Urothelium cell line (cell line): ENCODE measurements at places on chromosomes 7 and 10.

- DNase-seq = no peak
Measured at GRCh38 chr7:1567049-1567771, 2.6 kb downstream of the PSMG3 start.

DNA sequence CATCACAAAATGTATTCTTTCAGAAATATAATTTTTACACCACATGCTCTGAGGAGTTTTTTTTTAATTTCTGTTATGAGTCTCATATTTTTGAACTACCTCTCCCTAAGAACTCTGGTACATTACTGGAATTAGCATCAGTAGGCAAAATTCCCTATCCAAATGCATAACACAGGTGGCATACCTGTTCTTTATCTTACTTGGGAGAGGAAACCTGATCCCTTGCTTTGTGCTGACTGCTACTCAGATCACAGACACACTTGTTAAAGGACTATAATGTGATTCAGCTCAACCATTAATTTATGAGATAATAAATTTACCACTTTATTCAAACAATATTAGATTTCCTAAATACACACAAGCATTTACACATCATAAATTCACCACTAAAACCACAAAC, 617.2 kb downstream of the GRM8 start:
- DNase-seq = no peak

DNA sequence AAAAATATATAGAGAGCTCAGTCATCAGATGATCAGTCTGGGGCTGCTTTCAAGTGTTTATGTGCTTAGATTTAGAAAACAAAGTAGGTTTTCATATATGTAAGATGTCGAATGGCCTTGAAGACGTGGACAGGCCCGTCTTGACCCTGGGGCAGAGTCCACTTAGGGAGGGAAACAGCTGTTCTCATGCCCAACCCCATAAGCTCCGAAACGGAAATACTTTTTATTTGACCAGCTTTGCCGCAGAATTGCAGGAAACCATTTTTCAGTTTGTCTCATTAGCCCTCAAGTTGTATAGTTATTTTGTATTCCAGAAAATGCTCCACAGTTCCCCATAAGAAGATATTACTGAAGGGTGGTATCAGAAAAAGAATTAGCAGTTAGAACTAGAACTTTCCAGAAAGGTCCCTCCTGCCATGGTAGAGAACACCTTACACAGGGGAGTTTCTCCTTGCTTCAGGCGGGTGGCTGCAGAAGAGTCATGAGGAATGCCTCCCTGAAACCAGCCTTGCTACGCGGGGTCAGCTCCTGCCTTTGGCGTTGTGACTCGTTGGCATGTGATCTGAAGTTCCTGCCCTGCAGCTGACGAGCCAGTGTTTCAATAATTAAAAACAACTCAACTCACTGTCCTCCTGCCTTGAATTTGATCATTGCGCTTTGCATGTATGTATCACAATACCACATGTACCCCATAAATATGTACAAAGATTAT, 192.7 kb downstream of the CELF2 start:
- no peak for DNase-seq

GRCh38 chr7:51027106-51027934, 244.6 kb upstream of the GRB10 start:
- DNase-seq = no peak

GRCh38 chr7:84102213-84102612, 92.4 kb downstream of the SEMA3A start:
- DNase-seq = no peak

GRCh38 chr10:9230625-9231024, 1176.1 kb downstream of the GATA3 start:
- DNase-seq = no peak

DNA sequence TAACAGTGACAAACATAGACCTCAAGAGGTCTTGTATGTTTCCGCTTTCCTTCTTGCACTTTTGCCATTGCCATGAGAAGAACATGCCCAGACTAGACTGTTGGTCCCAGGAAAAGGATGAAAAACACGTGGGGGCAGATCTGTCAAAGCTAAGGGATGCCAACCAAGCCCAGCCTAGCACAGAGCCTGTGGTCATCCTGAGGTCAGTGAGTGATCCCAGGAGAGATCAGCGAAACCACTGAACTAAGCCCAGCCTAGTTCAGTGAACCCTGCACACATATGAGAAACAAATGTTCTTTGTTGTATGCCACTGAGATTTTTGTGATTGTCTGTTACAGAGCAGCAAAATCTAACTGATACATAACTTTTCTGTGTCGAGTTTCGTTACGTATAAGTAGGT, 718.8 kb downstream of the MAGI2 start:
- peak; percentile 40 for DNase-seq

GRCh38 chr10:34908481-34908880, 93.4 kb upstream of the PARD3 start:
- no peak for DNase-seq

DNA sequence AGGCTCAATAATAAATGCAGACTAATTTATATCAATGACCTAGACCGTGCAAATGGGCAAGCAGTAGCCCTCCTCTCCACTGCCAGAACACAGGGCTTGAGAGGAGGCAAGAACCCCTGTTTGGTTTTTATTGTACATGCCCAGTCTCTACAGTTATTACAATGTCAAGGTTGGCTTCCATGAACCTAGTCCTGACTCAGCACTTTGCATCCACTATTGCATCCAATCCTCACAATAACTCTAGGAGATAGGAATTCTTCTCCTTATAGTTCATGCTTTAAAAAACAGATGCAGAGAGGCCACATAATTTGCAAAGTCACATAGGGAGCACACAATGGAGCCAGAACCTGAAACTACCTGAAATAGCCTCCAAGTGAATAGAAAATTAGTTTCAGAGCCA, 7.0 kb upstream of the COL13A1 start:
- DNase-seq = no peak

DNA sequence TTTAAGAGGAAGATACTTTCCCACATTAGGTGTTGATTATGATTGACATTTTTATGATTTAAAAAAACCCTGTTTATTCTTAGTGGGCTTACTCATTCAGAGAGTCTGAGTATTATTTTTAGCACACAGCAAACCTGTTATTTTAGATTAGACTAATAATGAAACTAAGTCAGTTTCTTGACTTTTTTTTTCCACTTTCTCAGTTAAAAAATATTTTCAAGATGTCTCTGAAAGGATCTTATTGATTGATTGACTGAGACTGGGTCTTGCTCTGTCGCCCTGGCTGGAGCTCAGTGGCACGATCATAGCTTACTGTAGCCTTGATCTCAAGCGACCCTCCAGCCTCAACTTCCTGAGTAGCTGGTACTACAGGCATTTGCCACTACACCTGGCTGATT, 20.4 kb upstream of the INPP5F start:
- no peak for DNase-seq

DNA sequence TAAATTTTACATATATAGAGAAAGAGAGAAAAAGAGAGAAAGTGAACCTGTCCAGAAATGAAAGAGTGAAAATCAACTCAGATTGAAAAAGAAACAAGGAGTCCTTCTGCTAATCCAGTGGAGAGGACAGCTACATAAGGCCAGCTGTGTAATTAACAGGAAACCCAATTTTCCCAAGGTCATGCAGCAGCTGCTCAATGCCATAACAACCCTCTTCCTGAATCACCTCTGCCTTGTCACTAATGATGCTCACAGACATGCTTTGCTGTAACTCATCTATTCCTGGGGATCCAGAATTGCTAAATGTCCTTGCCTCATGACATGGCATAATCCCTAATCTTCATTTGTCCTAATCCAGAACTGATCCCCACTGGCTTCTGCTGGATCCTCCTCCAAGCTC, 288.6 kb downstream of the NEBL start:
- no peak for DNase-seq

DNA sequence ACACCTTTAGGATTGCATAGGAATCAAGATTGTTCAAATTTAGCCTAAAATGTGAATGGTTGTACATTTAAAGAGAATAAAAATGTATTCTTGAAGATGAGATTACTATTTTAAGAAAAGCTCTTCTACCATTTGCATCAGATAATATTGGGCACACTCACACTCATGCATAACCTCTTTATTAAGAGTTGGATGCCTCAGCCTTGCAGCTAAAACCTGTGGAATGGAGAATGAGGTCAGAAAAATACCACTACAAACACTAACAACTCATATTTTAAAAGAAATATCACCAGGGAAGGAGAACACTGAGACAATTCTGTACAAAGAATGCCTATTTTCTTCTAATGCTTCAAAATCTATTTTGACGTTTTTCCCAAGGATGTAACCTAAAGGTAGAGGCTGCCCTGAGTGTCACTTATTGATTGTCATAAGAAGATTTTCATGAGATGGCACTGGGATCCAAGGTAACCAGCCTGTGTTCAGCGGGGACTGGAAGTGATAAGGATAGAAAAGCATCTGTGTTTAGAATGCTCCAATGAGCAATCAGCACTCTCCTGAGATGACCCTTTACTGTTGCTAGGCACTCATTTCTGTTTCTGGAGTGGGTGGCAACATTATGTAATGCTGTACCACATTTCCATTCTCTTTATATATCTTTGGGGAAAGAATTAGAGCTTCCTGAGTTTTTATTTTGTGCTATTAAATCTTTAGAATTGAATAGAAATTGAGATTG, 26.6 kb downstream of the REEP3 start:
- DNase-seq = no peak

DNA sequence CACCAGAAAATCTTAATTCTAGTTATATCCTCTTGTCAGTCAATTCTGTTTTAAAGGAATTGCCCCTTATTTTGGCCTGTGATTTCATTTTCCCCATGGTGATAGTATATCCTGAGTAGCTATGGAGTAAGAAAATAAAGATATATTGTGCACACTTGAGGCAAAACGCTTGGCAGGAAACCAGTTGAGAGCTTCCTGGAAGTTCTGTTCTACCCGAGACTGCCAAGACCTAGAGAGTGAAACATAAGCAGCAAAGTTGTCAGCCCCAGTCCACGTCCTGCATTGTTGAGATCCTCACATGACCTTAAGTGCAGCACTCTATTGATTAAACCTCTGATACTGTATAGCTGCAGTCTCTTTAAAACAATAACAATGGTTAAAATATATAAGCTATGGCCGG, 235.2 kb downstream of the CDC14C start:
- no peak for DNase-seq

- DNase-seq = peak; percentile 48
Measured at GRCh38 chr7:24052572-24053260, 231.3 kb upstream of the NPY start.

- no peak for DNase-seq
Measured at GRCh38 chr7:104927055-104927454, 87.0 kb upstream of the KMT2E start.

- DNase-seq = no peak
Measured at GRCh38 chr7:66409493-66409892, 204.4 kb downstream of the TPST1 start.

DNA sequence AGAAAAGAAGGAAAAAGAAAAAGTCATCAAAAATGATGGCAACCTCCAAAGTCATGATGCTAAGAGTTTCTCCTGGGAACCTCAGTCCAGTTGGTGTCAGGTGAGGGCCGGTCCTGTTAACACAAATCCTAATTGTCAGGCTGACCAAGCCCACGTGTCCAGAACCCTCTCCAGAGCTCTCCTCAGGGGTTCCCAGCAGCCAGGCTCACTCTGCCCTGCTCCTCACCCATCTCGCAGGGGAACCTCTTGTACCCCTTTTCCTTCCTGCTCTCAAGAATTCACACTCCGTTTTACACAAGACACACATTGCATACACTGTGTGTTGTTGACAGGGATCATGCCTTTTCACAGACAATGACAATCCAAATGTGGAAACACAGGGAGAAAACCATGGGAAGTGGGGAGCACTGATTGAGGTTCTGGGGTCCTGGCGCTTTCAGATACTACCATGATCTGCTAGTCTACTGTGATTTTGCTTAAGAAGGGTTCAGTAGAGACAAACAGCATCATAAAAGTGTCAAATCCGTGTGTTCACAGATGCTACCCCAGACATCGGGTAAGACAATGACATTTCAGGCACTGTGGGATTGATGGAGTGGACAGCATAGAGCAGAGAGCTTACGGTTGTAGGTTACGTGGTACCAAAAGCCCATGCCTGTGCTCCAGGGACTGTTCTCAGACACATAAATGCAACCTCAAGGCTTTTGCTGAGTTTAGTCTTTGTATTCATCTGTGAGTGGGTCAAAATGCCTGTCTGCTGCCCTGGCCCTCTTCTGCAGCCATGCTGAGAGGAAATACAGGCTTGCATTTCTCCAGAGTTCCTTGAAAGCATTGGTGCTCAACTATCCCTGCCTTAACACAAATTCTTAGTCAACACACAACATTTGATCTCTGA, 16.0 kb downstream of the IL2RA start:
- DNase-seq = no peak

GRCh38 chr7:42024537-42024936, 212.5 kb downstream of the GLI3 start:
- no peak for DNase-seq

DNA sequence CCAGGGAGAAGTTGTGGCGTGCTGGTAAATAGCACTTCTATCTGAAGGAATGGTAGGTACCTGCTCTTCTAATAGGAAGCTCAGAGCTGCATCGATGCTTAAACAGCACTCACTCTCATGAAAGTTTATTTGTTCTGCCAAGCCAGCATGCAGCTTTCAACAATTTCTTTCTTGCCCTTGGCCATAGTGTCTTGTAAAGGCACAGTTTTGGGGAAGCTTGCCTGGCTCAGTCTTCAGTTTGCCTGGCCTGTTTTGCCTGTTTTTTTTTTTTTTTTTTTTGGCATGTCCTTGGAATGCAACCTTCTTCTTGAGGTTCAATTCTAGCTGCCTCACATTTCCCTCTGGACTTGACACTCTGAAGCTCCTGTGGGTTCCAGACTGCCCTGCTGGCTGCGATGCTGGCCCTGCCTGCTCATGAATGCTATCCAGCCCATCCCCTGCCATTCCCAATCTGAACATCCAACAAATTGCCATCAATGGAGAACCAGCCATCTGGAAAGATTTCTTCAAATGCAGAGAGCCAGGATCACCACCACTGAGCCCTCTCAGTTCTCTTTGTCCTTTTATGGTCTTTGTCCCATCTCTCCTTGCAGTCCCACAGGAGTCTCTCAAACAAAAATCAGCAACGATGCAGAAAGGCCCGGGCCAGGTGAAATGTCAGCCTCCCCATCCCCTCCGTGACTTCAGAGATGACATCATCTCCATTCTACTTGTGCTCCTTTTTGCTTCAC, 133.9 kb downstream of the ANLN start:
- no peak for DNase-seq

- DNase-seq = no peak
Measured at GRCh38 chr7:74033372-74034311, 5.7 kb downstream of the ELN start.

DNA sequence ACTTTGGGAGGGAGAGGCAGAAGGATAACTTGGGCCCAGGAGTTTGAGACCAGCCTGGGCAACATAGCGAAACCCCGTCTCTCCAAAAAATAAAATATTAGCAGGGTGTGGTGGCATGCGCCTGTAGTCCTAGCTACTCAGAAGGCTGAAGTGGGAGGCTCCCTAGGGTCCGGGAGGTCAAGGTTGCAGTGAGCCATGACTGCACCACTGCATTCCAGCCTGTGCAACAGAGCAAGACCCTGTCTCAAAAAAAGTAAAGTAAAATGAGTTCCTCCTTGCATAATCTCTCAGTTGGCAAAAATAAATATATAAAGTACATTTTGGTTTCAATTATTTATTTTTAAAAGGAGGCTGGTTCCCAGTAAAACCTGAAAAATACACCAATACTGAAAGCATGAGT, 11.8 kb downstream of the NANOS1 start:
- no peak for DNase-seq
